ENCODE measurements at places on chromosomes 13 and 19.

GRCh38 chr13:44921931-44922758 is 67.1 kb downstream of the NUFIP1 start:
- no peak for DNase-seq

DNA sequence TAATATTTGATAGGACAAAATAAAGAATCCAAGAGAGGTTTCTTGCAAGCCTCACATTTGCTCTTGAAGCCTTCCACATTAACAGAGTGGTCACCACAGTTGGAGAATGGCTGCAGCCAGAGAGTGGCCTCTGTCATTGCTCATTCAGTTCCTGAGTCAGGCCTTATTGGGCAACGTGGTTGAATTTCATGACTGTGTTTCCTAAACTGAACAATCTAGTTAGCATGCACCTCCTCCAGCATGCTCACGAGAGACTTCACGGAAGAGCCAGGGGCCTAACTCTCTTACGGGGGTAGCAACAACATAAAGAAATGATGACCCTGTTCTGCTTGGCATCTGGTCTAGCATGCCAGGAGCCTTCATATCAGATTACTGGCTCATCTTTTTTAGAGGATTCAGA is 9.6 kb upstream of the UBL3 start:
- DNase-seq = no peak

DNA sequence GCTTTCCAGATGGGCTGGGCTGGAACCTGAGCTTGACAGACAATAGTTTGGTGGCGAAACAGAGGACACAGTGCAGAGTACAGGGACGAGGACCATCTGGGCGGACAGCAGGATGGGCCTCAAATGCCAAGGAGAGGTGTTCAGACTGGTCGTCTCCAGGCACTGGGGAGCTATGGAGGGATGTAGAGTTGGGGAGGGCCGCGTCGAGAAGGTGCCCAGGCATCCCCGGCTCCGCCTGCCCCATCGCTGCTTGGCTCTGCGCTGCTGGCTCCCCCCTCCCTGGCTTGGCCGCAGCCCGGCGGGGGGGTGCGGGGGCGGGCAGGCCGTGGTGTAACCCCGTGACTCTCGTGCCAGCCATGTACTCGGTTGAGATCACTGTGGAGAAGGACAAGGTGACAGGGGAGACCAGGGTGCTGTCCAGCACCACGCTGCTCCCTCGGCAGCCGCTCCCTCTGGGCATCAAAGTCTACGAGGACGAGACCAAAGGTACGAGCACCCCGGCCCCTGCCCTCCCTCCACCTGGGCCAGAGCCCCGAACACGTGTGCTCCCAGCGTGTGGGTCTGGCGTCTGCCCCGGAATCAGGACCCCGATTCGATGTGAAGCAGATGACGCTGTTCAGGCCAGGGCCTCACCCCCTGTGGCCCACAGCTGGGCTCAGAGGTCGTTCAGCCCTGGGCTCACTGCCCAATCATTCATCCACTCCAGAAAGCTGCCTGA is 10.8 kb upstream of the MISP start:
- no peak for DNase-seq

- no peak for DNase-seq
These were observed 21.5 kb downstream of the EPN1 start for GRCh38 chr19:55696301-55697068.

GRCh38 chr13:40398065-40398464 is 268.4 kb downstream of the FOXO1 start:
- no peak for DNase-seq

DNA sequence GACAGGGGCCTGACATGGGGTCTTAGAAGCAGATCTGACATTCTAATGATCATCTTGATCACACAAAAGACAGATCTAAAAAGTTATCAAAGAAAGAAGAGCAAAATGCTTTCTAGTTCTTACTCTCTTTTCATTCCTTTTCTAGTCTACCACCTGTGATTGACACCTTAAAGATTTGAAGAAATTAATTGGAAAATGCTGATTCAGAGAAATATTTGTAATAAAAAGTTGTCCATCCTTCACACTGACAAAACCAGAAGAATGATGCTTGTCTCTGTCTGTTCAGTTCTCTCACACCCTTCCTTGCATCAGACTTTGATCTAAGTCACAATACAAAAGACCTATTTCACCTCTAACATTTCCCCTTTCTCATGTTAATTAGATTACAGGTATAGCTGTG is 182.4 kb downstream of the RAP2A start:
- no peak for DNase-seq

GRCh38 chr19:58364146-58364545 is 1.6 kb upstream of the ZNF497 start:
- DNase-seq = no peak

- peak; percentile 63 for DNase-seq
These were observed 4.3 kb downstream of the MYO9B start for GRCh38 chr19:17079710-17080439.

- peak; percentile 56 for DNase-seq
These were observed 1.2 kb upstream of the GPX4 start for GRCh38 chr19:1102407-1103131.

- DNase-seq = no peak
These were observed 6.5 kb upstream of the GPC6 start for GRCh38 chr13:93220073-93220472.

DNA sequence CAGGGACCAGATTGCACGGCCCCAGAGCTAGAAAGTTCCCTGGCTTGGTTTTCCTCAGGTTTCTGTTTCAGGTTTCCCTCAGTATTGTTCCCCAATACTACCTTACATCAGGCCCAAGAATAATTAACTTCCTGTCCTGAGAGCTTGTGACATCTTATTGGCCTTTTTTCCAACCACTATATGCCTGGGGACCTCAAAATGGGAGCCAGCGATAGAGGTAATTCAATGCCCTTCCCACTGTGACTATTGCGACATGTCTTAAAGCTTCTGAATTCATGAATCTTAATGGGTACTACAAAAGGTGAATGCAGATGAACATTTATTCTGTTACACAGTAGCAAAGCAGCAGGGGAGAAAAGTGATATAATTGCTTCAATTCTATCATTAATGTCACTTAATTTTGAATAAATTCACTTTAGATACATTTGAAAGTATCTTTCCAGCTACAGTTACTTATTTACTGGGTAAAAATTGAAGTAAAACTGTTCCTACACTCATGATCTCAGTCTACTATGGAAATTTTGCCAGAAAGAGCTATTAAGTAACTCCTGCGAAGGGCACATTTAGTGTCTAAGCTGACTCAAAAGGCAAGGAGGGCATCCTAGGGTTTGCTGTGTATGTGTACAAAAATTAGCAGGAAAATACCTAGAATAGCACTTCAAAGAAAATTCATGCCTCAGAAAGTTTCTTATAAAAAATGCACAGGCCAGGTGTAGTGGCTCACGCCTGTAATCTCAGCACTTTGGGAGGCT is 4.1 kb downstream of the CRYL1 start:
- DNase-seq = no peak

DNA sequence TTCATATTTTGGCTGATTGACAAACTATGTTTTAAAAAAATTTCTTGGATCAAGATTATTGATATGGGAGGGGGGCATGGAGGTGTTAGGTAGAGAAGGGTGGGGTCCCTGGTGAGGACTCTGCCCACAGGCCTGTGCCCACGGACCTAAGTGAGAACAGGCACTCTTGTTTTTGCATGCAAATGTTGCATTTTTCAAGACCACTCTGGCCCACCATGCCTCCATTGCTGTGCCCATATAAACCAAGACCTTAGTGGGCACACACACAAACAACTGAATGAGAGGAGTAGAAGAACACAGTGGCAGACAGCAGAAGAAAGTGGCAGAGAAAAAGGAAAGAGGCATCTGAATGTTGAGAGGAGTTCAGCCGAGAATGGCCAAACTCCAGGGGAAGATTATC is 69.6 kb upstream of the ZNF98 start:
- no peak for DNase-seq

- DNase-seq = no peak
These were observed 81.8 kb downstream of the GPR12 start for GRCh38 chr13:26678796-26679195.

All from stimulated activated CD4-positive, alpha-beta T cell treated with anti-CD3 and anti-CD28 coated beads, Interleukin-12 subunit alpha, Interleukin-12 subunit beta, amount 100 ng/mL, for 48 hours (primary cell).